ENCODE measurements at places on chromosomes 11 and 22.
A peak's percentile ranks its signal among the peaks of the same experiment; 100 is the strongest.

DNA sequence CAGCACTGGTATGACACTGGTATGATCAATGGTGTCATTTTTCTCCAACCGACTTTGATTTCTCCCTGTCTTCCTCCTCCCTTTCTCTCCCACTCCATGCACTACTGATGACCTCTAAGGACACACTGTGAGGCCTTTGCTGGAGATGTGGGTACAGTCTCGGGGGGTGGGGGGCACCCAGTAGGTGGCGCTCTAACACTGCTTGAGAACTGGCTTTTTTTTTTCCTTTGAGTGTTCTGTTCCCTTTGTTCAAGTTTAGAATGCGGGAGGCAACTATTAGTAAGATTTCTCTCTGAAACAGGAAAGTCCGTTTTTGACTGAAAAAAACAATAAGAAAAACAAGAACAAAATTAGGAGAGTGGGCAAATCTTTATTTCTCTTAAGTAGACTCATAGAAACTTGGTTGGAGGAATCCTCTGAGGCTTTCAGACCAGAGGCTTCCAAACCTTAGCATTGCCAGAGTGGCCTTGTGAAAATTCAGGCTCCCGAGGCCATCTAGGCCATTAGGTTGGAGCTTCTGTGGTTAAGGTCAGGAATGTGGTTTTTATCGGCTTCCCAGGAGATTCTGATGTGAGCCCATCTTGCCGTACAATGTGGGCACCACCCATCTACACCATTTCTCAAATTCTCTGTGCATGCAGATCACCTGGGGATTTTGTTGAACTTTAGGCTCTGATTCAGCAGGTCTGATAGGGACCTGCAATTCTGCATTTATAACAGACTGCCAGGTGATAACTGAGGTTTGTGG, 43.2 kb downstream of the PANX1 start:
- no peaks in the 10 kb centered on the region for H3K36me3 ChIP-seq
- DNase-seq, result no peak
- no peaks in the 10 kb centered on the region for H3K4me1 ChIP-seq
- no peaks in the 10 kb centered on the region for H3K27me3 ChIP-seq
- H3K4me3 ChIP-seq, result no peak overlapping the region

DNA sequence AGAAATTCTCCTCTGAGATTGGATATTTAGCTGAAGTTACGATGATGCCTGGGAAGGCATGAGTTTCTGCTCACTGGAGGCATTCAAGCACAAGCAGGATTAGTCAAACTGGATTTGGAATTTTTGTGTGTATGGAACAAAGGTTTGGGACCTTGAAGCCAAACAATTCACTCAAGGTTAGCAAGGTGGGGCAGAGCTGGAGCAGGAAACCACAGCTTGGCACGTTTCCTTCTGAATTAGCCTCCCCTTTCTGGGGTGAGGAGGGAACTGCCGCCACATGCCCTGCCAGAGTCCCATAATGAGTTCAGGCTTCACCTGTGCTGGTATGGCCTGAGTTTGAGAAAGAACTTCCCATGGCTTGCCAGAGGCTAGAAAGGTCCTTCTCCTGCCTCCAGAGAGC, 50.9 kb upstream of the RRAS2 start:
- H3K4me3 ChIP-seq, result no peak overlapping the region
- H3K27me3 ChIP-seq, result no peaks in the 10 kb centered on the region
- no peaks in the 10 kb centered on the region for H3K4me1 ChIP-seq
- H3K27ac ChIP-seq, result no peak overlapping the region
- DNase-seq, result no peak

- H3K27ac ChIP-seq, result no peak overlapping the region
- no peak for DNase-seq
- no peaks in the 10 kb centered on the region for H3K27me3 ChIP-seq
- no peaks in the 10 kb centered on the region for H3K36me3 ChIP-seq
- H3K4me3 ChIP-seq, result no peak overlapping the region
Measured at GRCh38 chr22:44544816-44545433, 46.9 kb upstream of the RTL6 start.

DNA sequence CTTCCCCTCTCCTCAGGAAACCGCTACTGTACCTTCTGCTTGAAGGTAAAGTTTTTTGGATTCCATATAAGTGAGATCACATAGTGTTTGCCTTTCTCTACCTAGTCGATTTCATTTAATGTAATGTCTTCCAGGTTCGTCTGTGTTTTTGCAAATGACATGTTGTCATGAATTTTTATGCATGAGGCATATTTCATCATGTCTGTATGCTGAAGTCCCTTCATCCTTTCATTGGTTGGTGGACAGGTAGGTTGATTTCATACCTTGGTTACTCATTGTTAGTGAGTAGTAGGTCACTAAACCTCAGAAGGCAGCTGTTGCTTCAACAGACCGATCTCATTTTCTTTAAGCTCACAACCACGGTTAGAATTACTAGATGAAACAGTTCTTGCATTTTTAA, 60.3 kb downstream of the LRRC74B start:
- H3K27ac ChIP-seq, result no peak overlapping the region
- H3K4me3 ChIP-seq, result no peak overlapping the region
- no peaks in the 10 kb centered on the region for H3K36me3 ChIP-seq
- DNase-seq, result no peak
- H3K4me1 ChIP-seq, result peaks cover 4% of the 10 kb centered on the region

- H3K4me3 ChIP-seq, result no peak overlapping the region
- no peaks in the 10 kb centered on the region for H3K4me1 ChIP-seq
- no peak for DNase-seq
- H3K27ac ChIP-seq, result no peak overlapping the region
Measured at GRCh38 chr11:112842151-112842550, 119.1 kb upstream of the NCAM1 start.

DNA sequence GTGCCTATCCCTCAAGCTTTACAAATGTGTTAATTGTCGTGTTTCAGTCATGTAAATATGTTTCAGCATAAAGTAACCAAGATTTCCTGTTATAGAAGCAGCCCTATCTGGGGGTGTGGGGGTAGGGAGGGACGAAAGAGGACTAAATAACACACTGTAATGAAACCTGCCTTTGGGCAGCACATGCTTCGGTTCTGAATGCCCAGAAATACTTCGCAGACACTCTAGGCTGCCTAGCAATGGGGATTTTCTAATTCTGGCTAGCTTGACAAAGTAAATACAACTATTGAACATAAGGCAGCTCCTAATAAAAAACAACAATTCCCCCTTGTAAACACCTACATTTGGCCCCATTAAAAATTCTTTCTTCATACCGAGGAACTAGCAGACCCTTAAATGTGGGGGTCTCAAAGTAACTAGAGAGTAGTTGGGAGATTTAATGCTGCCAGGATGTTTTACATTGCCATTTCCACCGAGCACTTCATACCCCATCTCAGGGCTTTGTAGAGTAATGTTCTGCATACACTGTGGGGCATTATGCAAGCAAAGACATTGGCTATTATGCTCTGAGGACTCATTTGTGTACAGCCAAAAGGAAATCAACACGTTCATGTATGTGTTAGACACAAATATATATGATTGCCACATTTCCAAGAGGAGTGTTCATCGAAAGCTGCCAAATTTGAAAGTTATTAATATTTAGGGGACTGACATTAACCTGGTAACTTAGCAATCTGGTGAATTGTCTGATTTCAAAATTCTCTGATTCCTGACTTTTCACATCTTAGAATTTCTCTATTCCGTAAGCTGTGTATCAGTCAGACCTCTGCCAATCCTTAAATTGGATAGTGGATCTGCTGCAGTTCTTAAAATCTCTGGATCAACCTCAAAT, 42.1 kb downstream of the PAX6 start:
- H3K27ac ChIP-seq, result no peak overlapping the region
- no peak for DNase-seq
- no peaks in the 10 kb centered on the region for H3K27me3 ChIP-seq
- no peak overlapping the region for H3K4me3 ChIP-seq
- no peaks in the 10 kb centered on the region for H3K4me1 ChIP-seq

DNA sequence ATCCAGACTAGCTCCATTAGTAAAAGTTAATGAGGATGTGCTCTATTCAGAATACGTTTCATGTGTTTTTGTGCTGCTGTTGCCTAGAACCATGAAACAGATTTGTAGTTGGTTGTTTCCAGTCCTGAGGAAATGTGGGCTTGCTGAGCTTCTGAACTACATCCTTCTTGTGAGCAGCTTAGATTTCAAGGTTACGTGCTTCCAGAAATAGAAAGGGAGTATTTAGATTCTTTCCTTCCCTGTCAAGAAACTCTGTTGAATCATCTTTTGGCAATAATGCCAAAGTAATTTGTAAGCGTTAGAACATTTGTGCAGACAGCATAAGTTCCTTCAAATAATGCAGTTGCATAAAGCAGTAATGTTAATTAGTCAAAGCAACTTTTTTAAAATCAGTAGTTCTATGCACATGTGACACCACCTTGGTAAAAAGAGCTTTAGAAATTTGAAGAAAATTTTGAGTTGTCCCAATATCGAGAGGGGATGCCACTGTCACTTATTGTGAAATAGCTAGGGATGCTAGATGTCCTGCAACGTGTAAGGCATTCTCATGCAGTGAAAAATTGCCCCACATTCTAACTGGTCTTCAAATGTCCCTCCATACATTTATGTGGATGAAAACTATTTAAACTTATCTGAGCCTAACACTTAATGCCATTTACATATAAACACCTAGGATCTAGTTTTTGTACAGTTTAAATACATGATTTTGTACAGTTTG, 169.6 kb downstream of the ETS1 start:
- no peak for DNase-seq
- H3K4me3 ChIP-seq, result no peak overlapping the region
- no peaks in the 10 kb centered on the region for H3K36me3 ChIP-seq
- no peaks in the 10 kb centered on the region for H3K4me1 ChIP-seq
- H3K27me3 ChIP-seq, result no peaks in the 10 kb centered on the region

GRCh38 chr11:68893282-68893681, 10.3 kb downstream of the MRPL21 start:
- peaks cover 11% of the 10 kb centered on the region for H3K4me1 ChIP-seq
- H3K27me3 ChIP-seq, result no peaks in the 10 kb centered on the region
- no peak overlapping the region for H3K4me3 ChIP-seq
- no peak for DNase-seq
- no peaks in the 10 kb centered on the region for H3K36me3 ChIP-seq

DNA sequence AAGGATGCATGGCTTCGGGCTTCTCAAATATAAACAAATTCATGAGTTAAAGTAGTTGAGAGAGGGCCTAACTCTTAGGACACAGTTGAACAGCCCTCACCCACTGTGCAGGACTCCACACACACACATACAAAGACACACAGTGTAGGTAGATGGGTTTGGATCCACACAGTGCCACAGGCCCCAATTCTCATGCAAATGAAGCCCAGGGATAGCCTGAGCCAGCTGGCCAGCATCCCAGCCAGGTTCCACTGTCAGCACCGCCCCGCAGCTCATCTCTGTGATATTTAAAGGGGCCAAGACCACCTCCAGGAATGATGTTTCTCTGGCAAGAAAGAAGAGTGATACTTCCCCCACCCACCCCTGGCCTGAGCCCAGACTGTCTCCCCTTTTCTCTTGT, 11.7 kb downstream of the SLC35C1 start:
- no peaks in the 10 kb centered on the region for H3K4me1 ChIP-seq
- DNase-seq, result no peak
- no peak overlapping the region for H3K27ac ChIP-seq
- H3K36me3 ChIP-seq, result no peaks in the 10 kb centered on the region
- no peaks in the 10 kb centered on the region for H3K27me3 ChIP-seq

DNA sequence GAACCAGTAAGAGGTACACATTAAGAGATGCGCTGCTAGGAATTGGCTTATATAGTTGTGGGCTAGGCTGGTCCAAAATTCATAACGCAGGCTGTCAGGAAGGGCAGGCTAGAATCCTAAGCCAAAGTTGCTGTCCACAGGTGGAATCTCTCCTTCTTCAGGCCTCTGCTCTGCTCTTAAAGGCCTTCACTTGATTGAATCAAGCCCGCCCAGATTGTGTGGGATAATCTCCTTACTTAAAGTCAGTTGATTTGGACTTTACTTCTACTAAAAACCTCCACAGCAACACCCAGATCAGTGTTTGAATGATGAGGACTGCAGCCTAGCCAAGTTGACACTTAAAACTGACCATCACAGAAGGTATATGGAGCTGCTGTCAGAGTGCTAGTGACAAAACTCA, 68.8 kb downstream of the LRRC32 start:
- H3K36me3 ChIP-seq, result no peaks in the 10 kb centered on the region
- H3K27ac ChIP-seq, result no peak overlapping the region
- DNase-seq, result peak; percentile 7
- H3K4me3 ChIP-seq, result no peak overlapping the region
- H3K27me3 ChIP-seq, result no peaks in the 10 kb centered on the region

DNA sequence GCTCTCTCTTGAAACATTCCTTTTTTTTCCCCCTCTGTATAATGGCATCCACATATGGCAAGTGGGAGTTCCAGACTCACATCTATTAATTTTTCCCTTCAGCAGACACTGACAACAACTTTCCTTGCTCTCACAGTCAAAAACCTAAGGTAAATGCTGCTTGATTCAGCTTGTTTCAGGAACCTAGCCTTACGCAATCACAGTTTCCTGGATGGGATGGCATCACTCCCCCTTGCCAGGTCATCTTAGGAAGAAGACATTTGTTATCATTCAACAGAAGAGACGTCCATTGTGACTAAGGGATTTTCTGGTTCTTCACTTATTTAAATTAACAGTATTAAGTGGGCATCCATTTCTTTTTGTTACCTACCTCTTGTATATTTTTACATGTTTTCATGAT, 112.0 kb upstream of the PDGFD start:
- H3K27me3 ChIP-seq, result no peaks in the 10 kb centered on the region
- H3K4me1 ChIP-seq, result no peaks in the 10 kb centered on the region
- no peak overlapping the region for H3K27ac ChIP-seq
- H3K4me3 ChIP-seq, result no peak overlapping the region
- peaks cover 2% of the 10 kb centered on the region for H3K36me3 ChIP-seq

GRCh38 chr11:17475666-17476316, 854 bp downstream of the ABCC8 start:
- no peaks in the 10 kb centered on the region for H3K36me3 ChIP-seq
- no peak overlapping the region for H3K27ac ChIP-seq
- no peak for DNase-seq
- H3K4me3 ChIP-seq, result peak overlapping the region; percentile 45
- H3K27me3 ChIP-seq, result no peaks in the 10 kb centered on the region

- H3K27me3 ChIP-seq, result no peaks in the 10 kb centered on the region
- no peaks in the 10 kb centered on the region for H3K4me1 ChIP-seq
- no peak overlapping the region for H3K27ac ChIP-seq
- no peaks in the 10 kb centered on the region for H3K36me3 ChIP-seq
- no peak overlapping the region for H3K4me3 ChIP-seq
Measured at GRCh38 chr11:110077831-110078325, 15.3 kb upstream of the ZC3H12C start.

DNA sequence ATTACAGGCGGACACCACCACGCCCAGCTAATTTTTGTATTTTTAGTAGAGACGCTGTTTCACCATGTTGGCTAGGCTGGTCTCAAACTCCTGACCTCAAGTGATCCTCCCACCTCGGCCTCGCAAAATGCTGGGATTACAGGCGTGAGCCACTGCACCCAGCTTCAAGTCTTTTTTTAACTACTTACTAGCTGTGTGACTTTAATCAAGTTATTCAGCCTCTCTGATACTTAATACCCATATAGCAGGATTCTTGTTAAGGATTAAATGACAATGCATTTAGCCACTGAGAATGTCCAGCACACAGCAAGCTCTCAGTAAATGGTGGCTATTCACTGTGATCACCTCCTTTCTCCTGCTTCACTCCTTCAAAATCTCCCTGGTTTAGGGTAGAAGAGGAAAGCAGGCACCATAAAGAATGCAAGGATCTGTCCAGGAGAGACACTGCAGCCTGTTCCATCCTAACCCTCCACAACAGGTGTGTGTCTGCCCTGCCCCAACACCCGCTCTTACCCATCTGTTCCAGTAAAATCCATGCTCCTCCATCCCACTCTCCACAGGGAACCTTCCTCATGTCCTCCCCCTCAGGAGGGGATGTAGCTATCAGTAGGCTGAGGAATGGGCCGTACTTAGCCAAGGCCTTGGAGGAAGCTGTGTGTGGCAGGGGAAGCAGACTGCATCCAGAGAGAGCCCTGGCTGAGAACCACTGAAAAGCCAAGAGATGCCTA, 69.3 kb downstream of the MICAL3 start:
- no peaks in the 10 kb centered on the region for H3K36me3 ChIP-seq
- H3K27me3 ChIP-seq, result no peaks in the 10 kb centered on the region
- no peak overlapping the region for H3K27ac ChIP-seq
- DNase-seq, result no peak
- no peaks in the 10 kb centered on the region for H3K4me1 ChIP-seq
